Activated T-helper 1 cell treated with anti-CD3 and anti-CD28 coated beads, Interleukin-12 subunit alpha, Interleukin-12 subunit beta, Interleukin-2, Interleukin-4 antibody, amounts not matched to agents 30 ng/mL and 10 ng/mL and 1 ng/mL, durations not matched to agents 14 hours and 24 hours and 36 hours (primary cell): ENCODE measurements at places on chromosomes 11 and 22.

DNA sequence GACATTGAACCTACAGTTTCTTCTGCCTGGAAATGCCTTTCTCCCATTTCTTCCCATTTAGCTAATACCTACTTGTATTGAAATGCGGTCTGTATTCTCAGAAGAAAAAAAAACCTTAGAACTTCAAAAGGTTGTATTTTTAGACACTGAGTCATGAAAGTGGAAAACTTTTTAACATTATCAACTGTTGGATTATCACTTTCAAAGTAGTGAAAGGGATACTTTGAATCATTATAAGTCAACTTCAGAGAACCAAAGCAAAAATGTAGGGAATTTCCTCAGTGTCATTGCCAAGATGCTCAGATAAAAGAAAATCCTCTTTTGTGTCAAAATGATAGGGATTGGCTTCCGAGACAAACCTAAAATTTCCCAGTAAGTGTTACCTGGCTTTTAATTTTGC, 6.6 kb downstream of the HOATZ start:
- DNase-seq: no peak

DNA sequence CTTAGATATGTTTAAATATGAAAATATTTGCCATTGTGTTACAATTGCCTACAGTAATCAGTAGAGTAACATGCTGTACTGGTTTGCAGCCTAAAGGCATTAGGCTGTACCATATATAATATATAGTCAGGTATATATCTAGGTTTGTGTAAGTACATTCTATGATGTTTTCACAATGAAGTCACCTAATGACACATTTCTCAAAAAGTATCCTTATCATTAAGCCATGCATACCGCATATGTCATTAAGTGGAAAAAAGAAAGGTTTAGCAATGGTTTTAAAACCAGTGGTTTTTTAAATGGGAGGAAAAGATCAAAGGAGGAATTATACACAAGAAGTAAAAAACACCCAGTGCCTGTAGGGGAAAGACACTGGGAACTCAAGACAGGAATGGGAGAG, 122.7 kb downstream of the RBFOX2 start:
- no peak for DNase-seq

DNA sequence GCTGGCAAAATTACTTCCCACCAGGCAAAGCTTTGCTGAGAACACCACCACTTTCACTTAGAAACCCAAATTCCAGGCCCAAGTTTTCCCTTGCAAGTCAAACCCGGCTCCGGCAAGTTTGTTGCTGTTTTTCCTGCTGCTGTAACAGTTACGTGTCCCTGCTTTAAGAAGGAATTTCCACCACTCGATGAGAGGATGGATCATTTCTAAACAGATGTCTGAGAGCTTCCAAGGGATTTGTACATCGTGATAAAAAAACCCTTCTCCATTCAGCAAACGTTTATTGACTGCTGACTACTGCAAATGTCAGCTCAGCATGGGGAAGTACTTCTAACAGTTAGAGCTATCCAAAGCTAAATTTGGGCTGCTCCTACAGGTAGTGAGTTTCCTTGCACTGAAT, 19.7 kb downstream of the P2RX3 start:
- no peak for DNase-seq

DNA sequence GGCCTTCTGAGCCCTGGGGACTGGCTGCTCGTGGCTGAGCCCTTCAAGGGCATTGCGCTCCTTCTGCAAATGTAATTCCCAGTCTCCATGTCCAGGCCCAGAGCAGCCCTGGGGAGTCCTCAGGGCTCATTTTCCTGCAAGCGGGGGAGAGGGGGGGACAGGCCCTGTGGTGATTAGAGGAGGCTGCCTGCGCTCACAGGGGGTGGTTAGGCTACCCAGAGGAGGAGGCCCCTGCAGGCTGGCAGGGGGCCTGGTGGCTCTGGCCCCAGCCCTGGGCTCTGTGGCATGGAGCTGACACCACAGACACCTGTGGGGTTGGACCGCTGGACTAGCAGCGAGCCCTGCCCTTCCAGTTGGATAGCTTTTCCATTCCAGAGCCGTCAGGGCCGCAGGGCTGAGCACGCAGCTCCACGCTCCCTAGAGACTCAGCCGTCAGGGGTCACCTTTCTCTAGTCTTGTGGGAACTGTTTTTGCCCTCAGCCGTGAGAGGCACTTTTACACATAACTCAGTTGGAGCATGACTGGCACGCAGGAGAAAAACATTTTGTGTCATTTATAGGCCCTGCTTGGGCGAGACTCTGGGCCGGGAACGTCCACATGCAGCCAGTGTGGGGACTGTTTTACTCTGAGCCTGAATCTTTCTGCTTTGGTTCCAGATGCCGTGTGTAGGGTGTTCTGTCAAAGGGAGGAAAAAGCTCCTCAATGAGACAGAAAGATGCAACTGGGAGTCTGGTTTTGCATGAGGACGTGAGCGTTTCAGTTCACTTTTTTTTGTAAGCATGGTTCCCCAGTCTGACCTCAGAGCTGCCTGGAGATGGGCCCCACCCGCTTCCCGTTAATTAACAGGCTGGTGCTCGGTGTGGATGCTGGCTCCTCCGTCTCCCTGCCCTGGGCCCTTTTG, 58.1 kb downstream of the LRP5 start:
- no peak for DNase-seq

DNA sequence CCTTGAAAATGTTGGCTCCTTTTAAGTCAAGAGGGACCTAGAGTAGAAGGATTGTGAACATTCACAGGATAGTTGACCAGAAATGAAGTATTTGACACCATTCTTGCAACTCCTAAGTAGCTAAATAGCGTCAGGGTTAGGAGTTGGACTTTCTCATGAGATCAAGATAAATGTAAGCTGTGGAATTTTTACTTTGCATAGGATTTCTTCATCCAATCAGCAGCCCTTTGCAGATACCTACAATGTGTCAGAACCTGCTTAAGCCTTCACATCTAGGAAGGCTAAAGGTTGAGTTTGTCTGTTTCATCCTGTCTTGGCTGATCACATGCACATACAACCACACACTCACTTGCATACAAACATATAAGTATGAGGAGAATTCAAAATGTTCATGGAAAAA, 32.3 kb downstream of the CD44 start:
- no peak for DNase-seq
